ENCODE measurements at places on chromosomes 1 and 21. TPM values are rescaled to one million over a fixed set of nuclear protein-coding genes. Genes with fewer than 3 reads are reported as not detected.

The CHRNB2 gene
- total RNA-seq, result 0.29 TPM

GRCh38 chr1:198024782-198025181 is 107.6 kb downstream of the LHX9 start:
- no peak for DNase-seq

- peak; percentile 82 for DNase-seq
Observed at GRCh38 chr1:197399755-197400521, 131.9 kb downstream of the CRB1 start.

- DNase-seq, result no peak
Observed at GRCh38 chr21:29248124-29248523, 50.6 kb upstream of the BACH1 start.

GRCh38 chr21:34958040-34958439 is 91.1 kb downstream of the RUNX1 start:
- DNase-seq, result no peak

All from Karpas-422 (cell line).